Stimulated activated CD4-positive, alpha-beta T cell treated with anti-CD3 and anti-CD28 coated beads, Interleukin-15, amount 100 ng/mL, for 1 hour (primary cell): ENCODE measurements at places on chromosomes 4 and X.
A peak's percentile ranks its signal among the peaks of the same experiment; 100 is the strongest.

- no peak for DNase-seq
Observed at GRCh38 chrX:51917604-51918003, 24.2 kb downstream of the MAGED1 start.

DNA sequence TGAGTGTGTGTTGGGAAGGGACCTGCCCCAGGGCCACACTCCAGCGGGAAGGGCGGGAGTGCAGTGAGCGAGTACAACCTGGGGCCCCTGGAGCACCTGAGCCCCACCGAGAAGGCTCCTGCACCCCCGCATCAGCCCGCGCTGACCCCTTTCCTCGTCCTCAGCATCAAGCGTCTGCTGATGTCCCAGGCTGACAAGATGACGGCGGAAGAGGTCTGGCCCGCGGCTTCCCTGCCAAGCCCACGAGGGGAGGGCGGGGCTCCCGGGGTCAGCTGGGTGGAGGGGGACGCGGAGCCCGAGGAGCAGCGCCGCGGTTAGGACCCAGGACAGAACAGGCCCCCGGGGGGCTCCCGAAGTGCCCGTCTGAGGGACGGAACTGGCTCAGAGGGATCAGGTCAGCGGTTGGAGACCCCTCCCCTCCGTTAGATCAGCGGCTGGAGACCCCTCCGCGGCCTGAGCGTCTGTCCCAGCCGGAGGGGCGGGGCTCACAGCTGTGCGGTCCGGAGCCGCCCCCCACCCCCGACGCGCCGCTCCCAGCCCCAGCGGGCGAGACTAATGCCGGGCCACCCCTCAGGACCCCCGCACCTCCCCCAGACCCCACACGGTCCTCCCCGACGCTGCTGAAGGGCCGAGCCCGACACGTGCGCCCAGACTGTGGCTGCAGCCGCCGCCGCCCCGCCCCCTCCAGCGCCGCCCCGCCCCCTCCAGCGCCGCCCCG is 6.7 kb downstream of the MYL5 start:
- peak; percentile 22 for DNase-seq

GRCh38 chr4:99735822-99736221 is 78.2 kb upstream of the C4orf54 start:
- DNase-seq: no peak

GRCh38 chr4:113086172-113086695 is 36.8 kb downstream of the ANK2 start:
- DNase-seq: no peak

DNA sequence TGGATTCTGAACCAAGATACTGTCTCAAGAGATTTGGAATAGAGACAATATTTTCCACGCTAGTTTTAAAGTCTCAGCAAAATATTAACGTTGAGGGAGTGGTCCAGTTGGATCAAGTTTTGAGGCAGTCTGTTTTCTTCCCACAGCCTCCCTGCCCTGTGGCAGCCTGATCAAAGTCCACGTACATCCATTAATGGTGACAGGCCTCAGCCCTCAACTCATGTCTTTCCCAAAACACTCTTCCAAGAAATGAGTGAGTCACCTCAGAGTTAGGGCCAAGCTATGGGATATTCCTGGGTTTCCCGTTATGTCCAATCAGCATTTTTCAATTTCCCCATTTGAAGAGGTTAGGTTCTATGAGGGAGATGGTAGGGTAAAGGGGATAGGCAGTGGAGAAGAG is 28.5 kb downstream of the EGFL6 start:
- DNase-seq: no peak

- no peak for DNase-seq
Observed at GRCh38 chrX:44317181-44317580, 26.3 kb downstream of the EFHC2 start.

- DNase-seq: no peak
Observed at GRCh38 chr4:167555338-167556022, 321.2 kb upstream of the SPOCK3 start.

DNA sequence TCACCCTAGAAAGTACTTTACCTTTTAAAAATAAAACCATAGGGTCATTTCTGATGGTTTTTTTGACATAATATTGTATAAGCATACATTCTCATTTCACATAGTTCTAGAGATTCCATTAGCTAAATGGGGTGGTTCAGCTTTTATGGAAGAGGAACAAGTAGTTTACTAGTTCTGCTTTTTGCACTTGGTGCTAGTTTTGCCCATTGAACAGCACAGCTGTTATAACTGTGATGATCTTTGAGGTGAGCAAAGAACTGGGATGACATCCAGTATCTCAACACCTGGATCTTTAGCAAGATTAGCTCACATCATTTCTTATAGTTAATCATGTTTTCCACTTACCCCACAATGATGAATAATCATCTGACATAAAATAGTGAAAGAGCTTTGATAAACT is 40.9 kb downstream of the MOB1B start:
- no peak for DNase-seq

DNA sequence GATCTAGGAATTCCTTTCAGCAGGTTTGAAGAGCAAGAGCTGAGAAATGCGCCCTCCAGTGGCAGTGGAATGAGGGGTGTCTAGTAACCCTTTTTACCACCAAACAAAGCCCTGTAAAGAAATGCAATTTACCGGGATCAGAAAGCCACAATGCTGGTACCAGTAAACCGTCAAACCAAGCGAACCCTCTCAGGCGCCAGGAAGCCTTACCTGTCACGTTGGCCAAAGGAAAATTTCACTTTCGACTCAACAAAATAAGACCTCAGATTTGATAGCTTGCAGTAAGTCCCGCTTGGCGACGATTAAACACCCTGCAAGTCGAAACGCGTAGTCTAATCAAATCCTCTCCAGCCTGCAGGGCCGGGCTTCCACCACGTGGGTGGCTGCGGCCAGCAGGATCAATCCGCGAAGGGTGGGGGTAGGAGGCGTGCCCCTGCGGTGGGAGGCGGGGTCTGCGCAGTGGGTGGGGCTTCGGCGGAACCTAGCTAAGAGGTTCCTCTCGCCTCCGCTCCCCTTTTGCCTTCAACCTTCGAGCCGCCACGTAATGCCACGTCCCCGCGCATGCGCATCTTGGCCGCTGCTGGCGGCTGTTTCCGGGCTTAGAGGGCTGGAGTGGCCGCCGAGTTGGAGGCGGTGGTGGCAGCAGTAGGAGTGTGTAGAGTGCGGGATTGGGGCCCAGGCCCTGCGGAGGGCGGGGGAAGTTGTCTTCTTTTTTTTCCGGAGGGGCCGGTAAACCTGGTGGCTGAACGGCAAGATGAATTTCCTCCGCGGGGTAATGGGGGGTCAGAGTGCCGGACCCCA is at the start of gene USO1:
USO1 (plus strand) TSS at position 512 of the 801 bp plus-strand sequence; CDS start at position 755, 243 bp downstream.
- peak; percentile 99 for DNase-seq

DNA sequence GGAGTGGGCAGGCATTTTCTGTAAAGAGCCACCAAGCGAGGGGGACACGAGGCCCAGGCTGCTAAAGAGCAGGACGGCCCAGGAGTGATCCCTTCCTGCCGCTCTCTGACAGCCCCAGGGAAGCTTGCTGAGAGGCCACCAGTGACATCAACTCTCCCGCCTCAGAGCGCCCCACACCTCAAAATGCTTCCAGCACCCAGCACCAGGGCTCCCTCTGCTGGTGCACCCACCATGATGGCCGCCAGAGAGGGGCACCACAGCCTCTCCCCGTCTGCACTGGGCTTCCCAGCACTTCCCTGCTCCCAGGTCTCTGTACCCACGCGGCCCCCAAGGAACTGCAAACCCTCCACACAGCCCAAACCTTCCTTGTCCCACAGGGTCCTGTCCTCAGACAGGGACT is 40.4 kb downstream of the GAK start:
- DNase-seq: no peak

DNA sequence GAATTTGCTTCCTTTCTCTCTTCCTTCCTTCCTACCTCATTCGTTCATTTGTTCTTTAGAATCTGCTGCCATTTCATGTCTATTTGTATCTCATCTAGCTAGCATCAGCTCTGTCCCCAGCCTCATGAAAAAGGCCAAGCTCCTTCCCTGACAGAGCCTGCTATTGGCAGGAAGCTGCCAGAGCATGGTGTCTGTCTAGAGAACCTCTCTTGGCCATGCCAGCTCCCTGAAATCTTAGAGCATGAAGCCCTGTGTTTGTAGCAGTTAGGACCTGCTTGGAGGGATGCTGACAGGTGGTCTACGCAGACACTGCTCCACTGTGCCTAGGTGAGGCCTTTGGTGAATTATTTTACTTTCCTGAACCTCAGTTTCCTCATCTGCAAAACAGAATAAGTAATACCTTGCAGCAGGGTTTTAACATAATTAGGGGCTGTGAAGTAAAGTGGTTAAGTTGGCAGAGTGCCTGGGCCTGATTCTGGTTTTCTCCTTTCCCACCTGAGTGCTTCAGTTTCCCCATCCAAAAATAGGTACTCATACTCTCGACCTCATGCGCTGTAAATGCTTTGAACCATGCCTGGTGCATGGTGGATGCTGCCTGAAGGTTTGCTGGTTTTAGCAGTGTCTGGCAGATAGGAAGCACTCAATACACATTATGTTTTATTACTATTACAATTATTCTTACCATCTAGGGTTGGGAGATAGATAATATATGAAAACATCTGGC is 4.7 kb downstream of the PTTG2 start:
- DNase-seq: no peak

DNA sequence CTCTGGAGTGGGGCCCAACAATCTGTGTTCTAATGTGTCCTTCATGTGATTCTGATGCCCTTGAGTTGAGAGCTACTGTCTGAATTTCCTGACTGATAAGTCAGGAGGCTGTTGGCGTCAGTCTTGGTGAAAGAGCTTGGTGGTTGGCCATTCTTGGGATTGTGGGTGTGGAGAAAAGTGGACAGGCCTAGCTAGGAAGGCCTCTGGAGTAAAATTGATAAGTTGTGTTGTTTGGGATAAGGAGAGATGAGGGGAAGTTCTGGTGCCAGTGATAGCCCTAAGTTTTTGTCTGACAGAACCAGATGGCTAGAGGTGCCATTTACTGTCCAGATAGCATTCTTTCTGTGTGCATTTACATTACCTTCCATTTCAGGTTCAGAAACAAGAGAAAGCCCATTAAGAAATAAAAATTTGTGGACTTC is 11.7 kb downstream of the NSD2 start:
- no peak for DNase-seq

- DNase-seq: no peak
Observed at GRCh38 chr4:67922697-67923096, 38.9 kb upstream of the TMPRSS11D start.

DNA sequence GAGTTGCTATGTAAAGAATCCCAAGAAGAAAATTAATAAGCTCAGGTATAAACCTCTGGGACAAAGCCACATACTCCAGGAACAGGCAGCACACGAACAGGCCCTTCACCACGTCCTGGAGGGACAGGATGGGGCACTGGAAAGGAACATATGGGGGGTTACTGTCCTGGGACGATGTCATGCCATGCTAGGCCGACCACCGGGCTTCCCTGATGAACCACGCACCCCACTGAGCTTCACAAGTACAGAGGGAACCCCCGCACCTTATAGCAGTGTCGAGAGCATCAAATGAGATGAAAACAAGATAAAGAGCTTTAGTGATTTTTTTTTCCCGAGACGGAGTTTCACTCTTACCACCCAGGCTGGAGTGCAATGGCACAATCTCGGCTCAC is 19.1 kb downstream of the NOP14 start:
- no peak for DNase-seq

DNA sequence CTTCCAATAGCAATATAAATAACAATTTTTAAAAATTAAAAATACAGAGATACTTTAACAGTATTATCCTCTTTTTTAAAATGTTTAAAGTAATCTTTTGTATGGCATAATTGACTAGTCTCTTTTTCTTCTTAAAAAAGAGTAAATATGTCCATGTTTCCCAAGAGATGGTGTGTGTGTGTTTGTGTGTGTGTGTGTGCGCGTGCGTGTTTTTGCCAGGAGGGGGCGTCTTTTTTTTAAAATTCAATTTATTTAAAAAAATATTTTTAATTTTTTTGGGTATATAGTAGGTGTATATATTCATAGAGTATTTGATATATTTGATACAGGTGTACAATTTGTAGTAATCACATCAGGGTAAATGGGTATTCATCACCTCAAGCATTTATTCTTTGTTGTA is 1073.7 kb downstream of the PCDH7 start:
- no peak for DNase-seq

- DNase-seq: no peak
Observed at GRCh38 chrX:7073336-7073735, 74.2 kb upstream of the STS start.

- DNase-seq: no peak
Observed at GRCh38 chrX:825991-826390, 195.4 kb downstream of the SHOX start.

- DNase-seq: no peak
Observed at GRCh38 chr4:12393631-12394262, 965.1 kb upstream of the HS3ST1 start.

- no peak for DNase-seq
Observed at GRCh38 chr4:138702190-138702824, 313.3 kb upstream of the NOCT start.

GRCh38 chrX:118536687-118537461 is 41.3 kb downstream of the DOCK11 start:
- DNase-seq: peak; percentile 23

- DNase-seq: no peak
Observed at GRCh38 chrX:2272337-2272736, 228.4 kb downstream of the DHRSX start.

GRCh38 chr4:22552812-22553211 is 36.9 kb upstream of the ADGRA3 start:
- no peak for DNase-seq

DNA sequence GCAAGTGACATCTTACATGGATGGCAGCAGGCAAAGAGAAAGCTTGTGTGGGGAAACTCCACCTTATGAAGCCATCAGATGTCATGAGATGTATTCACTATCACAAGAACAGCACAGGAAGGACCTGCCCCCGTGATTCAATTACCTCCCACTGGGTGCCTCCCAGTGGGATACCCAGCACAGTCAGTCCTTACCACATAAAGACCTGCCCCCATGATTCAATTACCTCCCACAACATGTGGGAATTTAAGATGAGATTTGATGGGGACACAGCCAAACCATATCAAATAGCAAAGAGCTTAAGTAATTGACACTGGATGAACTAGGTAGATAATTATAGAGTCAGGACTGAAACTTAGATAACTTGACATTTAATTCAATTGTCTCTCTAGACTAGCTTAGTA is 85.6 kb downstream of the SLIT2 start:
- no peak for DNase-seq

- no peak for DNase-seq
Observed at GRCh38 chrX:150119323-150119722, 181.0 kb upstream of the EOLA2 start.

DNA sequence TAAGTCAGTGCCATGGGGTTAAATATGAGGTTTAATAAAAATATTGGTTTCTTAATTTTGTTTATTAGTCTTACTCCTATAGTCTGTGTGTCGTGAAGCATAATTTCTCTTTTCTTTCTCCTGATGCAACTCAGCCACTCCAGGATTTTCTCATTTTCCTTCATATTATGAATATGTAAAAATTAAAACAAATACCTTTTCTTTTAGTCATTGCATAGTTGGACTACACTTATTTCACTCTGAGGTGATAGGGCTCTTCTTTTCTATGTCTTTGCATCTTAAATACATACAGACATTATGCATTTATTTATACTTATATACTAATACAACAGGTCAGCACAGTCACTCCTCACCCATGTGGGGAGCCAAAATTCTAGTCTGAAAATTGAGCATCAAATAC is 19.1 kb downstream of the GALNT7 start:
- no peak for DNase-seq

GRCh38 chr4:38381788-38382187 is 282.2 kb upstream of the KLF3 start:
- no peak for DNase-seq
